NCI-H1436 treated with DMSO at 0.1 percent for 48 hours (cell line): ENCODE measurements at places on chromosomes 5 and 9.

- no peak for DNase-seq
Observed at GRCh38 chr9:21605489-21605931, 123.4 kb upstream of the IFNE start.

DNA sequence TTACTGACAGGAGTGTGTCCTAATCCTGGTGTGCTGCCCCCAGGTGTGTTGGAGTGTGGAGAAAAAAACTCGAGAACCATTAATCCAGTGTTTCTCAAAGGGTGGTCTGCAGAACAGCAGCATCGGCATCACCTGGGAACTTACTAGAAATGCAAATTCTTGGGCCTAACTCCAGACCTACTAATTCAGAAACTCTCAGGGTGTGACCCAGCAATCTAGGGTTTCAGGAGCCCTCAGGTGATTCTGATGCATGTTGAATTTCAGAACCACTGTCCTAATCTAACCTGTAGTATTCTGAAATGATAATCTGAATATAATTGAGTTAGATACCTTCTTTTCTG, 30.0 kb upstream of the IL6ST start:
- no peak for DNase-seq

DNA sequence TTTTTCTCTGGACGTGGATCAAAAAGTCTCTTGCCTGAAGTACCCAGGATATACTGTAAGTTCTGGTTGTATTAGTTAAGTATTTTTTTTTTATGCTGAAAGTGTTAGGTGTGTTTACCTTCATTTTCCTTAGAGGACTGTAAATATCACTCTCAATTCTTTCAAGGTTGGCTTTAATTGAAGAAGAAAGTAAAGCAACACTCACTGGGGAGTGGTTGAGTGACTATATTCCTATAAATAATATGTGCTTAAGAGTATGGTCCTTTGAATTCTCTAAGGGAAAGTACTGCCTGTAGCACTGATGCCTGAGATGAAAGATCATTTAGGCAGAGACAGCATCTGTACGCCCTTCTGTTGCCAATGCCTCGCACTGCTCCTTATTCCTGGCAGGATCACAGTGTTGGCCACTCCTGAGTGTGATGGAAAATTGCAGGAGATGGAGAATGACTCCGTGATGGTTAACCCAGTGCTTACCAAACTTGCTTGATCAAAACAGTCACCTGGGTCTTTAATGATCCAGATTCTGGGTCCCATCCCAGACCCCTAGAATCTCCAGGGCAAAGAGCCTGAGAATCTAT, 182.0 kb upstream of the MPDZ start:
- DNase-seq, result no peak

- DNase-seq, result no peak
Observed at GRCh38 chr5:172450861-172451695, 3.2 kb downstream of the SH3PXD2B start.

DNA sequence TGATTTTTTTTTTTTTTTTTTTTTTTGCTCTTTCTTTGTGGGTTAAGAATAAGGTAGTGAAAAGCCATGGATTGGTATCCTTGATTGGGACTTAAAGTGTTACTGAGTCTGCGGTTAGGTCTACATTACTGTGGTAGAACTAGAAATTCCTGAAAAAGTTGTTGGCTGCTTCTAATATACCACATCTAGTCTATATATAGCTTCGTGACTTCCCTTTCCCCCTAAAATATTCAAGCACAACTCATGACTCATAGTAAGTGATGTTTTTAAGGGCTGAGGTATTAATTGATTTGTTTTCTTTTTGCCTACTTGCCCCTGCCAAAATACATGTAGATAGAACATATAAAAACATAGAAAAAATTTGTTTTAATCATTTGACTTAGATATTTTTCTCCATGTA, 247.6 kb downstream of the TMEM232 start:
- DNase-seq, result no peak

- no peak for DNase-seq
Observed at GRCh38 chr9:109456811-109457210, 41.3 kb downstream of the PTPN3 start.

DNA sequence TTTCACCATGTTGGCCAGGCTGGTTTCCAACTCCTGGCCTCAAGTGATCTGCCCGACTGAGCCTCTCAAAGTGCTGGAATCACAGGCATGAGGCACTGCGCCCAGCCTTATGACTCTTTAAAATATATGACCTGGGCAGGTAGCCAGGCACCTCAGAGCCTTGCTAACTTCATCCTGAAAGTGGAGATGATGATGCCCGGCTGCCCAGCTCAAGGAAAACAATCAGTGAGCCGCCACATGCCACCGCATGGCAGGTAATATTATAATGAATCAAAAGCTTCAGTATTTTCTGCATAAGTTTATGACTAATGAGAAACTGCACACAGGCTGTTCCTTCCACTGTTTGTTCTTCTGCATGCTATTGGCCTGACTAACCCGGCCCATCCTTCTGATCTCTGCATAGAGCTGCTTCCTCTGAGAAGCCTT, 30.4 kb upstream of the DMRT1 start:
- no peak for DNase-seq

DNA sequence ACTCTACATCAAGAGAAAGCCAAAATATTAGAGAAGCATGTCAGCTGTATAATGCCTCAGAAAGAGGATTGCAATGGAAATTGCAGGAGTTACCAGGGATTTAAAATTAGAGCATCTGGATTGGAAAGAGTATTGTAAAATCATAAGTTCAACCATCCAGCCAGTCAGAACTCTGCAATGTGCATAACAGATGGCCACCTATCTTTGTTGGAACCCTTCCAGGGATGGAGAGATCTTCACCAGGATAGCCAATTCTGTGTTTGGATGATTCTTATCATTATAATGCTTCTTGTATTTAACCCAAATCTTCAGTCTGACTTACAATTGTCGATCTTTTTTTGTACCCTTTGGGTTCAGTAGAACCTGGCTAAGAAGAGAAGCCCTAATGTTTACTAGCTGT, 164.4 kb downstream of the TLR4 start:
- DNase-seq, result no peak

DNA sequence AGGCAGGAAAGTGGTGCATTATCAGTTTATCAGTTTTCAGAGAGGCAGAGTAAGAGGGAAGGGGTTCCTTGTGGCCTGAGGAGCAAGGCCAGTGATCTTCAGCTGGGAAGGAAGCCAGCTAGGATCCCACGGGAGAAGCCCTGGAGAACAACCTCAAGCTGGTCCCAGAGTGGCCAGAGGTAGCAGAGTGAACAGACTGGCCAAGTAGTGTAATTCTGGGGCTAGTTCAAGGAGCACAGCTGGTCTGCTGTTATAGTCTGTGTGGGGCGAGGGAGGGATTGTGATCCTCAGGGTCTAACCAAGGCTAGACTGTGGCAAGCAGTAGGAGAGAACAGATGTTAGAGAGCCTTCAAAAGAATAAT, 164.6 kb downstream of the CARTPT start:
- no peak for DNase-seq

DNA sequence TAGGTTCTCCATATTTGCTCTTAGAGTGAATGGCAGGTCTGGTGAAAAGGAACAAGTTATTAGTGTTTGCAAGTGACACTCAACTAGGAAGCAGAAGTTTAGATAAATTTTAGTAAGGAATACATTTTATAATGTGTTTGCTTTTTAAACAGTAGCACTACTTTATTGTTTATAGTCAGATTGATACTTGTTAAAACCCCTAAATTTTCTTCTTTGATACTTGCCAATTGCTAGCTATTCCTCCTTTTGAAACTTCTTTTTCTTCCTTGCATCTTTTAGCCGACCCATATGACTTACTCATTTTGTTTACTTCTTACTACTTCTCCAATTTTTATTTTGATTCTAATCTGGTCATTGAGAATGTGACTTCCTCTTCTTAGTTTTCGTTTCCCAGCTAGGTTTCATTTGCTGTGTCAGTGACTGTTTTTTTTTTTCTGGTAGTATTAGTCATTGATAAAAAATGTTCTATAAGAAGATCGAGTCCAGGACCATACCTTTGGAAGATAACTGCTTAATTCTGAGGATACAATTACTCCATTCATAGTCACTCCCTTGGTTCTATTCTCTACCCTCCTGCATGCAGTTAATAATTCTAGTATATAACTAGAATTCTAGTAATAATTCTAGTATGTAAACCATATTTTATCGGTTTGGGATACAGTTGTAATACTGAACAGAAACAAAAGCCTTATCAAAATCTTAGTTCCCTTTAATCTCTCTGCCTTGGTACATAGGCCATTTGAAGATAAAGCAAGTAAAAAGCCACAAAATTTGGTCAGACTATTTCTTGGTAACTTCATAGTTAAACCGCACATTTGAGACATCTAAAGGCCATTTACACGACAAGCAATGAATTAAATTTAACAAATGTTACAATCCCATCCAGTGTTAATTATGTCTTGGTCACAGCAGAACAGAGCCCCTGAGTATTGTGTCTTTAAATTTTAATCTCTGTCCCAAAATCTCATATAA, 2.8 kb upstream of the RICTOR start:
- no peak for DNase-seq

GRCh38 chr5:113245427-113246225, 189.2 kb downstream of the TSSK1B start:
- no peak for DNase-seq

- no peak for DNase-seq
Observed at GRCh38 chr5:134552301-134552700, 26.8 kb downstream of the JADE2 start.

- DNase-seq, result no peak
Observed at GRCh38 chr5:42518595-42519221, 95.5 kb downstream of the GHR start.

GRCh38 chr9:70318002-70318401, 59.2 kb downstream of the SMC5 start:
- no peak for DNase-seq

- DNase-seq, result no peak
Observed at GRCh38 chr5:156934450-156935211, 28.4 kb downstream of the TIMD4 start.

- no peak for DNase-seq
Observed at GRCh38 chr9:9623506-9623905, 989.3 kb downstream of the PTPRD start.

DNA sequence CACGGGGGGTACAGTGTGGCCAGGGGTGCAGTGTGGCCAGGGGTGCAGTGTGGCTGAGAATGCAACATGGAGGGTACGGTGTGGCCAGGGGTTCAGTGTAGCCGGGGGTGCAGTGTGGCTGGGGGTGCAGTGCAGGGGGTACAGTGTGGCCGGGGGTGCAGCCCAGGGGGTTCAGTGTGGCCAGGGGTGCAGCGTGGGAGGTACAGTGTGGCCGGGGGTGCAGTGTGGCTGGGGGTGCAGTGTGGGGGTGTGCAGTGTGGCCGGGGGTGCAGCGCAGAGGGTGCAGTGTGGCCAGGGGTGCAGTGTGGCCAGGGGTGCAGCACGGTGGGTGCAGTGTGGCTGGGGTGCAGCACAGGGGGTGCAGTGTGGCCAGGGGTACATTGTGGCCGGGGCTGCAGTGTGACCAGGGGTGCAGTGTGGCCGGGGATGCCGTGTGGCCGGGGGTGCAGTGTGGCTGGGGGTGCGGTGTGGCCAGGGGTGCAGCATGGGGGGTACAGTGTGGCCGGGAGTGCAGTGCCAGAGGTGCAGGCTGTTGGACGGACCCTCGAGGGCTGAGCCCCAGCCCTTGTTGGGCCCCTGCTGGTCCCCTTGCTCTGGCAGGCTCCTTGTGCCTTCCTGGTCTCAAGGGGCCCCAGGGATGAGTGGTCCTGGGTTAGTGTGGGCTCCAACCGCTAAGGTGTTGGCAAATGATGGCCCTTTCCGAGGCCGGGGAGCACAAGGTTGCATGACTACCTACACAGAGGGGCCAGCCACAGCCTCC, 17.9 kb downstream of the TPPP start:
- no peak for DNase-seq

DNA sequence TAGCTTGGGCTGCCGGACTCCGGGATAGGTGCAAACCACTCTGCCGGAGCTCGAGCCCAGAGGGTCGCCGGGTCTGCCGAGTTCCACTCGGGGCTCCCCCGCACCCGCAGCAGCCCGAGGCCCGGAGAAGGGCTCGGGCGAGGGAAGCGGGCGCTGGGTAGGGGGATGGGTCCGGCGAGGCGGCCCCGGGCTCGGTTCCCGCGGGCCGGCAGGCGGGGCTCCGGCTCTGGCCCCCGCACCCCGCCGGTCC, 507 bp downstream of the RICTOR start:
- DNase-seq, result no peak

DNA sequence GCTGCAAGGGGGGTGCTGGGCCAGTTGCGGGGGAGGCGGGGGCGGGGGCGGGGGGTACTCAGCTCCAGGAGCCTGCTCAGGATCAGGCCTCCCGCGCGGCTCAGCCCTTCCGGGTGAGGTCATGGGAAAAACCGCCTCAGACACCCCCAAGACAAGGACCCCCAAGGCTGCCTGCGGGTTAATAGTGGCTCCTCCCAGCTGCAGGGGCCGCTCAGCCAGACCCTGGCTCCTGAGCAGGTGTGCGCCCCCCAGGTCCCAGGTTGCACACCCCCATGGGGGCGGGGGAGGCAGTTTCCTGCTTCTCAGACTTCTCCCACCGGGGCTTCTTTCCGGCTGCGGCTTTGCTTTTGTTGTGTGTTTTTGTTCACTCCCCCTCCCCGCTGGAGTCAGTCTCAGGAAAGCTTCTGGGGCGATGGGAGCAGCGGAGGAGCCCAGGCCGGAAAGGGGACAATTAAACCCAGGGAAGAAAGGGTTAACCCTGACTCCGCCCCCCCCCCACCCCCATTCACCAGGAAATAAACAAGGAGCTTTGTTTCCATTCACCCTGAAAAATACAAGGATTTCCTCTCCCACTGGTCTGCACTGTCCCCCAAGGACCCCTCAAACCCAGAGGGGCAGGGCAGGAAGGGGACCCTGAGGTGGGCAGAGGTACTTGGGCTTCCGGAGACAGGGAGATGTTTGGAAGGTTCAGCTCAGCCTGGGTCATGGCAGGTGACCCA, 42.3 kb upstream of the NOTCH1 start:
- no peak for DNase-seq

- no peak for DNase-seq
Observed at GRCh38 chr5:19616701-19617215, 371.2 kb downstream of the CDH18 start.

DNA sequence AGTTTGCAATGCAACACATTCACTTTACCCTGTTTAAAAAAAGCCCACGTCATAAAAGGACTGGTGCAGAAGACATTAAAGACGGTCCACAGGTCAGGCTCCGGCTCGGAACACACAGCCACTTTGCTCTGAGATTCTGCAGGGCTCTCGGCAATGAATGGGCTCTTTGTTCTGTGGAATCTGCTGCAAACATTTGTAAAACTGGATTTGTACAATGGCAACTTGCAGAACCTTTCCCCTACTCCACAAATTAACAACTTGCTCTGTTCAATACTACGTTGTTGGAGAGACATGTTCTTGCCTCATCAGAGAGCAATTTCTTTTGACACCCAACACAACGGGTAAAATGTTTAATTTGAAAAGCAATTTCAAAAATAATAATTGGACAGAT, 13.0 kb upstream of the NR5A1 start:
- no peak for DNase-seq
